NCI-H1092 treated with DMSO at 0.1 percent for 48 hours (cell line): ENCODE measurements at places on chromosomes 1 and 21.

DNA sequence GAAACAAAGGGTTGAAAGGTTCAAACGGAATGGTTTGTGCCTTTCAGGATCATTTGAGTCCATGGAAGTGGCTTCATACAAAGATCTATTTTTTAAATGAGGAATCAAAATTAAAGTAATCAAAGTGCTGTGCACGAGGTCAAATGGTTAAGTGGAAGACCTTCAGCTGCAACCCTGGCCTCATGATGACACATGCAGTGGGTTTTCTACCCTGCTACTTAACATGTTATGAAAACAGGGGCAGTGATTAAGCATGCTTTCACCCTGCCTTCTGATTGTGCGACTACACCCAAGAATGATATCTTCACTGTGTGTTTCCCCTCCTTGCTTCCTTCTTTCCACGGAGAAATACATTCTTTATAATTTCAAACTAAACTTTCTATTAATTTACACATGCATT, 604.2 kb downstream of the LRRIQ3 start:
- no peak for DNase-seq

- DNase-seq = no peak
These were observed 20.8 kb downstream of the EVI5 start for GRCh38 chr1:92764116-92764515.

DNA sequence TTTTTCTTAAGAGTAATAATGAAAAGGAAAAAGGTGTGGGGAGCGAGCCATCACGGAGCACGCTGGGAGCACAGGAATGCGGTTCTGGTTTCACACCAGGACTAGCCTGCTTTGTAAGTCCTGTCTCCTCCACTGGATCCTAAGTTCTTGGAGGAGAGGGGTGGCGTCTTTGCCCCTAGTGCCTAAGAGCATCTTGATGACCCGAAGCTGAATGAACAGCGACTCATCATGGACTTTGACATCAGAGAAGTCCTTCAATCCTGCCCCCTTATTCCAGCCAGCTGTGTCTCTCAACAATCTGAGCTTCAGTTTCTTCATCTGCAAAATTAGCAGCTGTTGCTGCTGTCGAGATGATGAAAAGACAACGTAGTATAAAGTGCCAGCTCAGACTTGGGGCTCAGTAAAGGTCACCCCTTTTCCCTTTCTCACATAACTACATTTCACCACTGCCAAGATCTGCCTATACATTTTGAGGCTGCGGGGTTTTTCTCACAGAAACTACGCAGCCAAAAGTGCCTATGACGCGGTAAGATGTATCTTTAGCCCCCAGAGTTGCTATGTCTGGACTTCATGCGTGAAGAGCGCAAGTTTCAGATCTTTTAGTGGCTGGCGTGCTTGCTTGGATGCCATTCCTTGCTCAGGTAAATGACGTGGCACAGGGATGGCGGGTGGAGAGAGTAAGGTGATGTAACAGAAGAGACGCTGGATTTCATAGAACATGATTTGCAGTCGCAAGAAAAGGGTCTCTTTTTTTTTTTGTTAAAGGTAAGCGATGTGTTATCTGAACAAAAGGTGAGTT, 4.9 kb upstream of the PRDM2 start:
- DNase-seq = no peak

DNA sequence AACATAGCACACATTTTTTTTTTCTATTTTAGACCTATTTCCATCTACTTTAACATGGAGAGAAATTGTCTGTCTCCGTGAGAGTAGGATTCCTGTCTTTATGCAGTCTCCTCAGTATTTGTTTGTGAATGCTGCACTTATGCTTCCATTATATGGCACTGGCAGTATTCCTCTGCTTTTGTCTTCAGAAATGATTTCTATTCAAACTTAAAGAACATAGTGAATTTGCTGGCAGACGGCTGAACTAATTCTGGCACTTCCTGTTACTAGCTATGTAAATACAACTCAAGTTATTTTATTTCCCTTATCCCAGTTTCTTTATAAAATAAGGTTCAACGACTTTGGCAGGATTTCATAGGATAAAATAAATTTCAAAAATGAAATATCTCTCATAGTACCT, 45.3 kb downstream of the KCTD3 start:
- DNase-seq = no peak

DNA sequence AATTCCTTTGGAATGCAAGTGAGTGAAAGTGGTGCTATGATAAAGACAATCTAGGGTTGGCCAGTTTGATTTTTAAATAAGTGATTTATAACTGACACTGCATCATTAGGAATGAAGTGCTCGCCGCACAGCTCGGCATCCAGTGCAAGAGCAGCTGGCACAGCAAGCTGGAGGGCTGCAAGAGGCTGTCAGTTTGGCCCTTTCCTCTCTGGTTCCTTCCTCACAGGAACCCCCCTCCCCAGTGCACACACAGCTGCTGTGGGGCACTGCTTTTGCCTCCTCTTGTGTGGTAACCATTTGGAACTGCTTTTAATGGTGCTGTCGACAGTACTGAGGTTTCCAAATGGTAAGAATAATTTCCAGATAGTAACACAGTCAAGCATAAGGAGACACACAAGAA, 10.4 kb upstream of the BCAR3 start:
- peak; percentile 35 for DNase-seq

DNA sequence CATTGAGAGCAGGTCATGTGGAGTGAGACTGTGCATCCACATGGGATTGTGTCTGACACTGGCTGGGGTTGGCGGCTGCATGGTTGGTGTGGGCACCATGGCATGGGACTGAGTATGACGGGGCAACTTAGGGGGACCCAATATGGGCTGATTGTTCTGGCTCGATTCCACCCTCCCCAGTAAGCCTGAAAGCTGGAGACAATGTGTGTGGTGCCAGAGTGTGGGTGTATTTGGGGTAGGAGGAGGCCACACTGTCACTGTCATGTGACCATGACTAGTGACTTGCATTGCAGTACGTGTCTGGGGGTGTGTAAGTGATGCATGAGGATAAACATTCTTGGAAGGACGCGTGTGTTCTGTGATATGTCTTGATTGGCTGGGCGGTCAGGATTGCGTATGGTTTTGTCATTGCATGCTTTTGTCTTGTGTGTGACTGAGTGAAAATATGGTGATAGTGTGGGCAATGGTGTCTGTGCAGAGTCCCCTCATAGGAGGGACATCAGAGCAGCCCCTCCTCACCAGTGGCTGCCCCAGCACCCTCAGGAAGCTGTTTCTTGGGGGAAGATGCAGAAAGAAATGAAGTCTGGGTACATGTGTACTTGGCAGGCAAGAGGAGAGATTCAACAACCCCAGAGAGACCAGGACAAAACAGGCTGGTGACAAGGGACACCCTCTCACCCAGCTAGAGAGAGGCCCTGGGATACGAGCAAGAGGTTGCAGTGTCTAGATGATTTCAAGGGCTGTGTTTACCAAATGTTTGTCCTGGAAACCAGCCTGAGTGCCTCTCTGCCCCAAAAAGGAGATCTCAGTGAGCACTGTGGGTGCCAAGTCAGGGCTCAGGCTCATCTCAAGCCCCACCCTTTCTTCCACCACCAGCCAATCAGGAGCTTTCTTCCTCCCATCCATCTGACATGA, 36.3 kb downstream of the SDC3 start:
- DNase-seq = no peak

DNA sequence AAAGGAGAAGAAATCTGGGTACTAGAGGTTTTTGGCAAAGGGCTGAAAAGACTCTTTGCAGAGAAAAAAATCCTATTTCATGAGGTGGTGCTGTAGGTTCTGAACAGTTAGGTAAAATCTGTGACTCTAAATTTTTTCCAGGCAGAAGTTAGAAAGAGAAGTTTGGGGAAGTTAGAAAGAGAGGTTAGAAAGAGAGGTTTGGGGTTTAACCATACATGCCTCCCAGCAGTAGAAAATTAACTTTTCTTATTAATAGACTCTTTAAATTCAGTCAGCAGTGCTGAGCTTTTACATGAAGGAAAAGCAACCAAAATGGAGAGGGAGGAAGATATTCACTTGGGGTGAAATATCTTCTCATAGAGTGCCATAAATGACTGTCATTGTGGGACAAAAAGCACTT, 12.2 kb downstream of the AMY1C start:
- DNase-seq = no peak

DNA sequence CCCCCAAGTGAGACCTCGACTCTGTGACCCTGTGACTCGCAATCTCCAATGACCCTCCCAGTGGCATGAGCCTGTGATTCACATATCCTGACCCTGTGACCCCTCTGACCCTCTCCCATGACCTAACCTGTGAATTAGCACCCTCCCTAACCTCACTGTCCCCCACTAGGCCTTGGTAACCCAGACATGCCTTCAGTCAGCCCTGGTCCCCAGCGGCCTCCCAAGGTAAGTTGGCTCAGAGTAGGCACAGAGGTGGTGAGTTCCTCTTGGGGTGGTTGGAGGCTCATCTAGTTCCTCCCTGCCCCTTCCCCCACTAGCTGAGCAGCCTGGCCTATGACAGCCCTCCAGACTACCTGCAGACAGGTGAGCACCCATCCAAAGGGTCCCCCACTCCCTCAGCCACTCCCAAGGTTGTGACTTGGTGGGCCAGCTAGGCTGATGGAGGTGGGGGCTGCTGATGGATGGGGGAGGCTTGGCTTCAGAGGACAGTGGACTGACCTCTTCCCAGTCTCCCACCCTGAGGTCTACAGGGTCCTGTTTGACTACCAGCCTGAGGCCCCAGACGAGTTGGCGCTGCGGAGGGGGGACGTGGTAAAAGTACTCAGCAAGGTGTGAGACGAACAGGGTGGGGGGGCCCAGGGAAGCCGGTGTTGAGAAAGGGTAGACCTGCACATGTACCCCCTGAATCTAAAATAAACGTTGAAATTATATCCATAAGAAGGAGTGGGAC, 1.6 kb downstream of the SH3D21 start:
- DNase-seq = no peak
